ENCODE measurements at places on chromosomes 12 and 14. TPM values are rescaled to one million over a fixed set of nuclear protein-coding genes. Genes with fewer than 3 reads are reported as not detected.

GRCh38 chr12:41556176-41556575 lies 368.1 kb downstream of the PDZRN4 start:
- no peak for DNase-seq

DNA sequence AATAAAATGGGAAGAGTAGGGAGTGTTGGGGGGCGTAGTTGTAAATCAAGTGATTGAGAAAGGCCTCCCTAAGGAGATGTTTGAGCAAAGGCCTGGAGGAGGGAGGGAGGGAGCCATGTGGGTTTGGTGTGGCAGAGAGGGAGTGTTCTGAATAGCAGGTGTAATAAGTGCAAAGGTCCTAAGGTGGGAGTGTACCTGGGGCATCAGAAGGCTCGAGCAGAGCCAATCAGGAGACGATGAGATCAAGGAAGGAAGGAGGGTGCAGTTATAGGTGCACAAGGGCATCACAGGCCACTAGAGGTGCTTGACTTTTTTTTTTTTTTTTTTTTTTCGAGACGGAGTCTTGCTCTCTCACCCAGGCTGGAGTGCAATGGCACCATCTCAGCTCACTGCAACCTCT lies 77.9 kb upstream of the PLXNC1 start:
- DNase-seq, result peak; percentile 5

GRCh38 chr14:38404616-38405015 lies 148.7 kb upstream of the CLEC14A start:
- DNase-seq, result no peak

DNA sequence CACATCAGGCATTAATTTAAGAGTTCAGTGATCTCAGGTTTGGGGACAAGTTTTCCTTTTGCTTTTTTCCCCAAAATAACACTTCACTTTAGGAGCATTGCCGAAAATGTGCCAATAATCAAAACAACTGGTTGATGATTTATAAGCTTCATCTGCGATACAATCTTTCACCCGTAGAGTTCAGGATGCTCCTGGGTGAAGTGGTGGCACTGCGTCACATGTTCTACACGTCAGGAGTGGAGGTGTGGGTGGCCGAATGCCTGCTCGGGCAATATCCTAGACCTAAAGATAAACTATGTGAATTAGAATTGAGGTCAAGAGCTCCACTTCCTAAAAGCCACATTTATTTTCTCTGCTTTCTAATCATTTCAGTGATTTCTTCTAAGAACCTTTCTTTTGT lies 70.9 kb upstream of the DICER1 start:
- DNase-seq, result no peak

DNA sequence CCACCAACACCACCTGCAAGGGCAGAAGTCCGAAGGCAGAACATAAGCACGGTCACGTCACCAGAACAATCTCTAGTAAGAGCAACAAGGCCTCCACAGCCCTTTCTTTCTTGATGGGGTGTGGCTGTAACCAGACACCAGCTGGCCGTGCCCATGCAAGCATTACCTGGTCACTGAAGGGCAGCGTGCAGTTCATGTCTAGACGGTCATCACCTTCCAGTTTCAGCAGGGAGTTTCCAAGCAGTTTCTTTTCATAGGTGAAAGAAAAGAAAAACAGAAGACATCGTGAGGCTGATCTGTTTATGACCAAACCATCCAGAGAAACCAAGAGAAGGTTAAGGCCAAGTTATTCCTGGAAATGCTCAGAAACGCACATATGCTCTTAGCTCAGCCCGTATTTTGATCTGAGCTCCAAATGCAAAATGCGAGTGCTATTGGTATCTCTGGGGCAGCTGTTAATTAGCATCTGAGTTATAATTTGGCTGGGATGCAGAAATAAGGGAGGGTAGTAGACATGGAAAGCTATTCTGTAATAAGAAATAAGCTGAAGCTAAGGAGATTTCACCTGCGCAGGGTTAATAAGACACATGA lies 42.5 kb downstream of the PRKAB1 start:
- DNase-seq, result no peak

- peak; percentile 31 for DNase-seq
Observed at GRCh38 chr14:65791191-65791981, 378.9 kb downstream of the FUT8 start.

Gene SVOP
- total RNA-seq, result not detected

Gene TAS2R14
- total RNA-seq, result 7.2 TPM

Gene FIGNL2
- 0.29 TPM for total RNA-seq

Data from osteoblast (primary cell).